ENCODE measurements at places on chromosomes 11 and 22.

- DNase-seq, result peak; percentile 97
These were observed 538.9 kb upstream of the ANO5 start for GRCh38 chr11:21653951-21654421.

- DNase-seq, result no peak
These were observed 7.1 kb upstream of the LRRC55 start for GRCh38 chr11:57174656-57175055.

DNA sequence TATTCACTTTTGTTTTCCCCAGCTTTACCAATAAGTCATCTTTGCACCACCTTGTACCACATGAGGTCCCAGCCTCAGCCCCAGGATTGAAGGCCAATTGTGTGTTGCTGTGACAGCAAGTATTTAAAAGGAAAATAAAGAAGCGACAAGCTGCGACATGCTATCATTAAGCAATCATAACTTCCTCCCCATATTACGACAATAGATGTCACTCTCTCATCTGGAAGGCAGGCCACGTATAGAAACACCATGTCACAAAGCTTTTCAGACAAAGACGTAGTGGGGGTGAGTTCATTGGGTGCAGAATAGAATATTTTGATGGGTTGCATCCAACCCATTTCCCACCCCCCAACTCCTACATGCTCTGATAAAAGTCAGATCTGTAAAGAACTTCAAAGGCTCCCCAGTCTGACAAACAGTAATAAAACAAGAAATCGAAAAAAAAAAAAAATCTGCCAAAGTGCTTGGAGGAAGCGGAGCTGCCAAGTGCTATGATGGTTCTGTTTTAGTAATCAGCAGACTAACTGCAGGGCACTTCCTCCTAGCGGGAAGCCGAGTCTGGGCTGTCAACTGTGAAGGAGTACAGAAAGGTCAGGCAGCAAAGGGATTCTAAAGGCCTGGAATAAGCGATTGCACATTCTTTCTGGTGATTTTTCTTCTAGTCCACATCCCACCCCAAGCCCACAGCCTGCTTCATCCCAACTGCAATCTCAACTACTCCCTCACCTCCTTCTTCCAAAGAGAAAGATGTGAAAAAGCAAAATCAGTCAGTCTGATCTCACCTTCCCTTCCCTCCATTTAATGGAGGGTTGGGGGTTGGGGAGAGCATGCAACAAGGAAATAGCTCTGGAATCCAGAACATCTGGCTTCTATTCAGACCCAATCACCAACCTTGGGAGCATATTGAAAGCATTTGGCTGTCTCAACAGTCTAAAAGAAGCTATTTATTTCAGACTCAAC lies 131.4 kb upstream of the UBASH3B start:
- DNase-seq, result no peak

DNA sequence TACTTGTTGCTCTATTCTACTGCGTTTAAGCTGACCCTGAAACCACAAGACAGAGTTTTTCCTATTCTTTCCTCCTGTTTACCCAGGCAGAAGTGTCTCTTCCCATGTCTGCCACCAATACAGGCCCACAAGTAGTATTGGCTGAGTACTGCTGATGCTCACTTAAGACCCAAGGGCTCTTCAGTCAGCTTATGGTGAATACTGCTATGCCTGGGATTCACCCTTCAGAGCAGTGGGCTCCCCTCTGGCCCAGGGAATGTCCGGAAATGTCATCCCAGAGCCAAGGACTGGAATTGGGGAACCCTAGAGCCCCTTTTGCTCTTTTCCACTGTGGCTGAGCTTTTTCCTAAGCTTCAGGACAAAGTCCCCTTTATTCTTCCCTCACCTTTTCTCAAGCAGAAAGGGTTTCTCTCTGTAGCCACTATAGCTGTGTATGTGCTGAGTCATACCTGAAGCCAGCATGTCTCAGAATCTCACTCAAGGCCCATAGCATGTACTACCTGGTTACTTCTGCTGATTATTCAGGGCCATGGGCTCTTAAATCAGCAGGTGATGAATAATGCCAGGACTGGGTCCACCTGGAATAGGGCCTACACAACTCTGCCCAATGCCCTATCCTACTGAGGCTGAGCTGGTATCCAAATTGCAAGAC lies 745.8 kb upstream of the ANO5 start:
- DNase-seq, result no peak

DNA sequence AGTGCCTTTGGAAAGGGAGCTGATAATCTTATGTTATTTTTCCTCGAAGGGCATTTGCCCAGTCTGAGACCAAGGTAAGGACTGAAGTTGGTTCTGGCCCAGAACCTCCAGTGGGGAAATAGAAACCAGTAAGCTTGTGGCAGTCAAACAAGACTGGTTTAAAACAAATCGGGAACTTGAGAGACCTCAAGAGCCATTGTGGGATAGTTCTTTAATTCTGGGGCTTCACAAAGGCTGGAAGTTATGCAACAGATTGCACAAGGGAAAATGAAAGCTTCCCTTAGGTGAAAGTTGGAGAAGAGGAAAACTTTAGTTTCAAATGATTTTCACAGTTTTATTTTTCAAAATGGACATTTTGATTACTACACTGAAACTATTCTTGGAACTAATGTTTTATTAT lies 33.5 kb upstream of the RAB38 start:
- DNase-seq, result no peak

DNA sequence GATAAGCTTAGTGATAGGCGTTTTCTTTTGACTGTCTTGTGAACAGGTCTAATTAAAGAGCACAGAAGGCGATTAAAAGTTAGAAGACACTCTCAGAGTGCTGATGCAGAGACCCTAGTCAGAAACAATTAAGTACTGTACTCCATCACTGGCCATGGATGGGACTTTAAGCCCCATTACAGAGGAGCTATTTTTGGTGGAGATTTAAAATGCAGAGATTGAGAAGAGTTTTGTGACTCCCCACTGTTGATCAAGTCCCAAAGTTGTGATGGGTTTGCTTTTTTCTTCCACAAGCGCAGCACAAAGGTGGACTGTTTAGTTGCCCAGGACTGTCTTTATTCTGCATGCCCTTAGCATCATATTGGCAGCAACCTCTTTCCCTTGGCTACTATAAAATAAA lies 978 bp downstream of the LUZP2 start:
- no peak for DNase-seq

GRCh38 chr11:95404370-95404769 lies 173.4 kb upstream of the SESN3 start:
- no peak for DNase-seq

DNA sequence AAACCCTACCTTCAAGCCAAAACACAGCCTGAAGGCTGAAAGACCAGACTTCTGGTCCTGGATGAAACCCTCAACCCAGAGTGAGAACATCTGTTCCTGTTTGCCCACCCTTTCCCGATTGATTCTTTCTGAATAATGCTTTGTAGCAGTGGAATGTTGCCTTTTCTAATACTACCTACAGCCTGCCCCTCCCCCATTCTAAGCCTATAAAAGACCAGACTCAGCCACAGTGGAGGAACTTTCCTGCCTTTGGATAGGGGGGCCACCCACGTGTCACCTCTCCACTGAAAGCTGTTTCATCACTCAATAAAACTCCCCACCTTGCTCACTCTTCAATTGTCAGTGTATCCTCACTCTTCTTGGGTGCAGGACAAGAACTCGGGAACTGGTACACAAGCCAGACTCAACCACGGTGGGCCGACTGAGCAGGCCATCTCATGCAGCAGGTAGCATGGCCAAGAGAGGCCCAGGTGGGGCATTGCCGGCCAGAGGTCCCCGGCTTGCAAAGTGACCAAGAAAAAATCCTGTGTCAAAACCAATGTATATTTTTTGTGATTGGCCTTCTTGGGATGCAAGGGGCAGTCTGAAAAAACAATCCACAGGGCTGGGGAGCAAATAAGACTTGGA lies 6.6 kb upstream of the APOL6 start:
- DNase-seq, result no peak

GRCh38 chr11:62444236-62444833 lies 25.5 kb downstream of the SCGB1A1 start:
- DNase-seq, result peak; percentile 23

GRCh38 chr11:35135222-35135621 lies 3.7 kb upstream of the CD44 start:
- DNase-seq, result no peak

GRCh38 chr11:125387901-125388300 lies 108.2 kb downstream of the FEZ1 start:
- DNase-seq, result no peak

DNA sequence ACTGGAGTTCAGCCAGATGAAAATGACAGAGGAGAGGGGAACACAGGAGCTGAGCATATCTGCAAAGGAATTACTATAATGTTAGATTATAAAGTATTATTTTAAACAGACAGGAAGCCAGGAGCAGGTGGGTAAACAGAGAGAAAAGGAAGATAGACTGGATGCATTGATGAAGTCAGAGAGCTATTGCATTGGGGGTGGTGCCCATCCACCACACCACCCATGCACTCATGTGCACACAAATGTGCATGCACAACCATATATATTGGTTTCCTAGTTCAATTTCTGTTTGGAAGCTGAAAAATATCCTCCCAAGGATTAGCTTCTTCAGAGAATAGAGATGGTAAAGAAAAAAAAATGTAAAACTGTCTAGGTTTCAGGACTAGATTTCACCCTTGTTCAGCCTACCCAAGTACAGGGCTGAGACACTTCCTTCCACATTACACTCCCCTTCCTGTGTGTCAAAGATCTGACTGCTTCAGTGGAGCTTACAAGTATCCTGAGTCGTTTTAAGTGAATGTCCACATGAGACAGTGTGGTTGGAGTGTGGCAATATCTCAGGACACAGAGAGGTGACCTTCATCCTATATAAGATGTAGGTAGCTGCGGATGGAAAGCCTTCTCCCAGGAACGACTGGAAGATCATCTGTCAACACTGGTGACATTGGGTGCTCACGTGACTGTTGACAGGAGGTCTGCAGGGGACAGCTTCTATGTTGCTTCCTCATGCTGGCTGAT lies 12.2 kb upstream of the SMPD1 start:
- no peak for DNase-seq

DNA sequence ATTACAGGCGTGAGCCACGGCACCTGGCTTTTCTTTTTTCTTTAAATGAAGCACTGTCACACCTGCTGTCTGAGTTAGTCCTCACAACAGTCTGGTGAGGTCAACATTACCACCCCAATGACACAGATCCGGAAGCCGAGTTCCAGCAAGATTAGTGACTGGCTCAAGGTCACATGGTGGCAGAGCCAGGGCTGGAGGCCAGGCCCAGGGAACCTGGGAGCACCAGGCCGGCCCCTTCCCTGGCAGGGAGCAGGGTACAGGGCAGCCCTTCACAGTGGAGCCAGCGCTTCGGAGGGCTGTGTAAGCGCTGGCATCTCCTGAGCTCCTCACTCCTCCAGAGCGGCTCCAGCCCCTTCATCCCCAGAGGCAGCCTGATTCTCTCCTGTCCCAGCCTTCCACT lies 118.7 kb downstream of the ST3GAL4 start:
- no peak for DNase-seq

- DNase-seq, result no peak
These were observed 90.4 kb upstream of the SHISAL1 start for GRCh38 chr22:44403166-44403565.

- DNase-seq, result no peak
These were observed 857.6 kb downstream of the METTL15 start for GRCh38 chr11:28965819-28966218.

GRCh38 chr22:41801886-41802285 lies 1.4 kb downstream of the CCDC134 start:
- DNase-seq, result no peak

GRCh38 chr22:24989541-24989951 lies 37.0 kb downstream of the KIAA1671 start:
- no peak for DNase-seq

DNA sequence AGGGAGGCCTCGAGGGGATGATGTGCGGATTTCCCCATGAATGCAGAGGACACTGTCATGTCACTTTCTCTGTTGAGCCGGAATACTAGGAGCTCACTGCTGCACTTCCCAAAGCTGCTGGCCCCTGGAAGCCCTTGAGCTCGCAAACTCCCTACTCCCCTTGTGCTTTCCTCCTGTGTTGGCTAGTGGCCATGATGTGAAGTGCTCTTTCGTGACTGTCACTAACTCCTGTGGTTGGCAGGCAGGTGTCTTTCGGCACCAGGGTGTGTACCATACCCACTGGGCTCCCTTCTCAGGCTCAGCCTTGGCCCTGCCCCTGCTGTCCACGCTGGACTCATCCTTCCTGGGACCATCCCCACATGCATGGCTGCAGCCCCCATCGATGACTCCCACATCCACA lies 86.2 kb downstream of the BTBD10 start:
- no peak for DNase-seq

GRCh38 chr11:83403691-83404389 lies 117.7 kb upstream of the CCDC90B start:
- no peak for DNase-seq

DNA sequence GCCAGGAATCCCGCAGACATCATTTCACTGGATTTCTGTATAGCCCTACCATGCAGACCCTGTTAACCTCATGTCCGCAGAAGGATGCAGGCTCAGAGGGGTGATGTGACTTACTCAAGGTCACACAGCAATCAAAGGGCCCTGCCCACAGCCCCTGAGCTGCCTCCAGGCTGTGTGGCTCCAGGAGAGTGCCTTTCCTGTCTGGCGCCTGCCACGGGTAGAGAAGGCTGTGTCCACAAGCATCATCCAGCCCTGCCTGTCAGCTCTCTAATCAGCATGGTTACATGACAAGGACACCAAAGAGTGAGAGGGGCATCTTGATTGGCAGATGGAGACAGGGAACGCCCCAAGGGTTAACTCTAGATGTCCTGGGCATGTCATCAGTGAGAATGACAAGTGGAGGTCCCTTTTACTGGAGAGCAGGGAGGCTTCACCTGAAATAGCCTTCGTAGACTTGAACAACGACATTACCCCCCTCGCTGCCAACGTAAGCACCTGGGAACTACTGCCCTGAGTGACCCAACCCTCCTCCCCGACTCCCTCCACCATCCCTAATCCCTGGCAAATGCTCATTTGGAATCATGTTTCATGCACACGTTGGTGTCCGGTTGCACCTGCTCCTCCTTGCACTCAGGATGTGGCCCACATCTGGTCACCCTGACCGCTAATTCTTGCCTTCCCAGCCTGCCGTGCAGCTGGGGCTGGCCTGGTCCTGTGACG lies 6.9 kb downstream of the FGF19 start:
- no peak for DNase-seq

GRCh38 chr11:1863352-1864216 lies 10.7 kb downstream of the LSP1 start:
- DNase-seq, result no peak

DNA sequence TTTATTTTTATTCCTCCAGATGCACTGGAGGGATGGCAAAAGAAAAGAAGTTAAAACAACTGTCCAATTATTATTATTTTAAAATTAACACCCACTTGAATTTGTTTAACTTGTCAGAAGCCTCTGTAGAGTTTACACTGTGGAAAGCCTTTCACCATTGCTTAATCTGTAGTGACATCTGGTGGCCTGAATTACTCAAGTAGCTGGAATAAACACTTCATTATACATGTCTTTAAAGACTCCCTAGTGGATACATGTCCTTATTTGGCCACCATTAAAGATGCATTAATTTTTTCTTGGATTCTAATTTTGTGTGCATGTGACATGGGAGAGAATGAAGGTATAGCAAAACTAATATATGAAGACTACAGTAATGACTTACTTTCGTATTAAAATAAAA lies 1496.5 kb downstream of the FAM181B start:
- no peak for DNase-seq

DNA sequence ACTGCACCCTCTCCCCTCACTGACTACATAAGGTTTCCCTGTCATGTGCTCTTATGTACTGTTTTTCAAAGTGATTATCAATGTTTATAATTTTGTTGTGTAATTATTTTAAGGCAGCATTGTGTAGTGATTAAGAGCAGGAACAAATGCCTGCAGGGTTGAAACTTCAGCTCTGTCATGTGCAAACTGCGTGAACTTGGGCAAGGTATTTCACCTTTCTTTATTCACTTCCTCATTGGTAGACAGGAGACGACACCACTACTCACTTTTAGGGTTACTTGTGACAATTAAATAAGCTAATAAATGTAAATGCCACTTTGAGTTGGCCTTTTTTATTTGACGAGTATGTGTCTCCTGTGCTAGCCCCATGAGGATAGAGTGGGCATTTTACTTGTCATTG lies 86.5 kb upstream of the E2F8 start:
- no peak for DNase-seq
